A673 (cell line): ENCODE measurements at places on chromosomes 3 and 15. TPM values are rescaled to one million over a fixed set of nuclear protein-coding genes. Genes with fewer than 3 reads are reported as not detected.
A peak's percentile ranks its signal among the peaks of the same experiment; 100 is the strongest.

GRCh38 chr3:188139466-188139865 is 14.5 kb upstream of the LPP start:
- no peak for DNase-seq

- peak; percentile 90 for DNase-seq
Measured at GRCh38 chr15:60390871-60391501, 6.8 kb downstream of the ANXA2 start.

- no peak for DNase-seq
Measured at GRCh38 chr15:60005352-60006202, 1.5 kb downstream of the FOXB1 start.

DNA sequence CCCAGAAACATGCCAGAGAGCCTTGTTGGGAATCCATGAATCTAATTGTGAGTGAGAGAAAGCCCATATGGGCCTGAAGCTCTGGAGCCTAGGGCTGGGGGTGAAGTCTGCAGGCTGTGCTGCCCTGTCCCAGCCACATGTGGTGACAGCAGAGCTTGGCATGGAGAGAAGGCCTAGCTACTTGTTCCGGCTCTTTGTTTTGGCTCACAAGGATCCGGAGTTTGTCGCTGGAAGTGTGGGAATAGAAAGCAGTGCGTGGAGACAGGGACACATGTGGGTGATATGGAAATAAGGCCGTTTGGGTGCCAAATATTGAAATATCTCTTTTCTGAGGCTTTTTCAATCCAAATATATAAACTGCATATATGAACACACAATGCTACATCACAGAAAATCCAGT is 78.2 kb downstream of the CLSTN2 start:
- DNase-seq = no peak

GRCh38 chr15:68326711-68327354 is 49.3 kb downstream of the FEM1B start:
- peak; percentile 14 for DNase-seq

GRCh38 chr3:169497567-169498257 is 165.8 kb downstream of the MECOM start:
- DNase-seq = no peak

GRCh38 chr15:52308446-52309153 is 13.0 kb upstream of the MYO5C start:
- no peak for DNase-seq

DNA sequence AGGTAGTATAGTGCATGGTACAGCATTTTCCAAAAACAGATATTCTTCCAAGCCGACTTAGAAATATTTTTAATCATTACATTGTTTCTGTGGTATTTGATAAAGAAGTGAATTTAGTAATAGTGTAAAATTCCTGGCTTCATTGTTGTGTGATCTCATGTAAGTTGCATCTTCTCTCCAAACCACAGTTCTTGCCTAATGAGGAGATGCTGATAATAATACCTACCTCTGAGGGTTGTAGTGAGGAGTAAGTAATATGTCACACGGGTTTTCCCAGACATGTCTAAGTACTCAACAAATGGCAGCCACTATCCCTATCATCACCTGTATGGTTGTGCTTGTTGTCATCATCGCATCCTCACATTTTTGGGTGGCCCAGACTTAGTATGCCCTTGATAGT is 167.3 kb downstream of the SLCO3A1 start:
- no peak for DNase-seq

GRCh38 chr3:157139938-157140534 is 19.9 kb downstream of the CCNL1 start:
- no peak for DNase-seq

DNA sequence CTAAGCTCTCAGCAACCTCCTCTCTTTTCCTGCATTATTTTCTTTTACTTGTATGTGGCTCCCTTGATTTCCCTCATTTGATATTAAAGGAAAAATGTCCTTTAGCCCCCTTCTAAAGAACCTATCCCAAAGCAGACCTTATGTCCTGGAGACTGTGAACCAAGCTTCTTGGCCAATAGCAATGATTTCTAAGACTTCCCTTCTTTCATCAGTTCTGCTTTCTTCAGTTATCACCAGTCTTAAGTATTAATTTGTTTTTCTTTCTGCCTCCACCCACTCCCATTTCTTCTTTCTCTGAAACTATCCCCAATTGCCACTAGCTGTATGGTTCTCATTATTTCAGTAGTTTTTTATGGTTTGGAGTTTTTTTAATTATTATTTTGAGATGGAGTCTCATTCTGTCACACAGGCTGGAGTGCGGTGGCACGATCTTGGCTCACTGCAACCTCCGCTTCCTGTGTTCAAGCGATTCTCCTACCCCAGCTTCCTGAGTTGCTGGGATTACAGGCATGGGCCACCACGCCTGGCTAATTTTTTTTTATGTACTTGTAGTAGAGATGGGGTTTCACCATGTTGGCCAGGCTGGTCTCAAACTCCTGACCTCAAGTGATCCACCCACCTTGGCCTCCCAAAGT is 12.1 kb downstream of the TMOD3 start:
- DNase-seq = peak; percentile 45

DNA sequence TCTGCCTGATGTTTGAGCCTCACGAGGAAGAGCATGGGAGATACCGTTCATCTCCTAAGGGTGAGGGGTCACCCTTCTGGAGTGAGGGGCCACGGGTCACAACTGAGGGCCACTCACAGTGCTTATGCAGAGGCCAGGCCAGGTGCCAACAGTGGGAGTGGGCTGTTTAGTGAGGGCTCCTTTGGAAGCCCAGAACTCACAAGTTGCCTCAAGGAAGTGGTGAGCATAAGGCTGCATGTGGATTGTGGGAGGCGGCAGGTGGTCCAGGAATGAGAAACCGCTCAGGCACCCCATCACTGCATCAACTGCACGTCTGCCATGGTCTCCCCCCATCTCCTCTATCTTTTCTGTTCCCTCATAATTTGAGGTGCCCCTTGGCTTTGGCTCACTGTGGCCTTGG is 26.5 kb downstream of the SPSB4 start:
- DNase-seq = no peak

DNA sequence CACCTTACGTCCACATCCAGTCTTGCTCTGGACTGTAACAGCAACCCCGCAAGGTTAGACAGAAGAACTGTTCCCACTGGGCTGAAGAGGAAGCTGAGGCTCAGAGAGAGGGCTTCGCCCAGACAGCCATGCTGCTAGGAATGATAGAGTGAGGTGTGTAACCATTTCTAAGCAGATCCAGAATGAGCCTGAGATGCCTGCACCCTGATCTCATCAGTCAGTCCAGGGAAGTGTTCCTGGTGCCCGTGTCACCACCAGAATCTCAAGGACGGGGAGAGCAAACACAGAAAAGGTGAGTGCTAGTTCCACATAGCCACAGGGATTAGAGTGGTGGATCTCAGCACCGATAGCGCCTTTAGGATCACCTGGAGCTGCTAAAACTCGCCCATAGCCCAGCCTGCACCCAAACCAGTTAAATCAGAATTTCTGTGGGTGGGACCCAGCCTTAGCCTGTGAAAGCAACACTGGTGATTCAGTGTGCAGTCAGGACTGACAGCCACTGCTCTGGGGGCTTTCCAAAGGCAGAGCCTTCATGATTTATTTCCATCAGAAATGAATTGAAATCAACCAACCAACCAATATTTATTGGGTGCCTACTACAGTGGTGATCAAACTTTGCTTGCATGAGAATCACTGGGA is 12.3 kb downstream of the ISLR start:
- DNase-seq = no peak

DNA sequence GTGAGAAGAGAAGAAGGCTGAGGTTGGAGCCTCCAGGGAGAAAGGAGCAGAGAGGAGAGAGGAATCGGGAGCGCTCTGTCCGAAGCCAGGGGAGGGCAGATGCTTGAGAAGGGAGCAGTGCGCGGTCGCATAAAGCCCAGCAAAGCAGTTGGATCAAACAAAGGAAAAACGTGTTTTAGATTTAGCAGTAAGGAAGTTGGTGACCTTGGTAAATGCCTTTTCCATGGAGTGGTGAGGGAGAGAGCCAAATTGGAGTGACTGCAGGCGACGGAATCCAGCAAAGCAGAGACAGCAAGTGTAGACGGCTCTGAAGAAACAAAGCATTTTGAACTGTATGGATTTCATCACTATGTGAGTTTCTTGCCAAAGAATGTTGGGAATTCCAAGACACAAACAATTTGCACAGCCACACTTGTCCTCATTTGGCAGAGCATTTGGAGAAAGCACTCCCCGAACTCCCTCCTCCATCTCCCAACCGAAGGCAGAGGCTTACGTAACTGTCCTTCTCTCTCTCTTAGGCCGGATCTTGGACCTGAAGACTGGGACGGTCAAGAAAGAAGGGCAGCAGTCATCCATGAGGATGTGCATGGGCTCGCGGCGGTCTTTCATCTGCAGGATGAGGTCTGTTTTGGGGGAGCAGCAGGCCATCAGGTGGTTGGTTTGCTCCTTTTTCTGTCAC is 103.6 kb downstream of the ARNT2 start:
- no peak for DNase-seq

- no peak for DNase-seq
Measured at GRCh38 chr3:36298188-36298587, 82.1 kb upstream of the STAC start.

DNA sequence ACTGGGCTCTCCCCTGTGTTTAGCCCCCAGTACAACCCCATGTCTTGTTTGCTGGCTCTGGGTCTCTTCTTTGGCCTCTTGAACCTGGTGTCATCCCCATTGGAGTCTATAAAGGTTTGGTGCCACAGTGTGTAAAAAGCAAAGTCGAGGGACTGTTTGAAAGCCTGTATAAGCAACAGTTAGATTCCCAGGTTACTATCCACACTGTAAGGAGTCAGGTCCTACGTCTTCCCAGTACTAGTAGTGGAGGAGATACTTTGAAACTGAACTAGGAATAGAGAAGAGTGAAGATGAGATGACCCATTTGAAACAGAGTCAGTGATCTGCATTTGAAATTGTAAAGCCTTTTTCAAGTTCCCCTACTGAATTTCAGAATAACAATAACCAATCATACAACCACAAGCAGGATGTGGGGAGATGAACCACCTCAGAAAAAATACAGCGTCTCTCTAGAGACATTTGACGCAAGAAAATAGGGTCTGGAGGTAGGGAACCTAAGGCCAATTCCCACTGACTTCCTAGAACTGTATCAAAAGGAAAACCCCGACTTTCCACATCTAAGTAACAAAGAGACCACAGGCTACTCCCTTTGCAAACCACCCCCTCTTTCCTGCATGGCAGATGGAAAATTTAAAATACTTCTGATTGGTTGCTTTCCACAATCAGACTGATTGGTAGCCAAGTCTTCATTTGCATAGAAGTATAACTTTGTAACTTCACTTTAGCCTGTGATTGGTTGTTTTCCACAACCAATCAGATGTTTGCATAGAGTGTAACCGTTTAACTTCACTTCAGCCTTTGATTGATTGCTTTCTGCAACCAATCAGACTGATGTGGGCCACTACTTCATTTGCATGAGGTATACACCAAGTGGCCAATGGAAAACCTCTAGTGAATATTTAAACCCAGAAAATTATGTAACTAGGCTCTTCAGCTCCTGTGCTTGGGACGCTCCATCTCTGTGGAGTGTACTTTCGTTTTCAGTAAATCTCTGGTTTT is 49.9 kb upstream of the NEDD4 start:
- peak; percentile 10 for DNase-seq

DNA sequence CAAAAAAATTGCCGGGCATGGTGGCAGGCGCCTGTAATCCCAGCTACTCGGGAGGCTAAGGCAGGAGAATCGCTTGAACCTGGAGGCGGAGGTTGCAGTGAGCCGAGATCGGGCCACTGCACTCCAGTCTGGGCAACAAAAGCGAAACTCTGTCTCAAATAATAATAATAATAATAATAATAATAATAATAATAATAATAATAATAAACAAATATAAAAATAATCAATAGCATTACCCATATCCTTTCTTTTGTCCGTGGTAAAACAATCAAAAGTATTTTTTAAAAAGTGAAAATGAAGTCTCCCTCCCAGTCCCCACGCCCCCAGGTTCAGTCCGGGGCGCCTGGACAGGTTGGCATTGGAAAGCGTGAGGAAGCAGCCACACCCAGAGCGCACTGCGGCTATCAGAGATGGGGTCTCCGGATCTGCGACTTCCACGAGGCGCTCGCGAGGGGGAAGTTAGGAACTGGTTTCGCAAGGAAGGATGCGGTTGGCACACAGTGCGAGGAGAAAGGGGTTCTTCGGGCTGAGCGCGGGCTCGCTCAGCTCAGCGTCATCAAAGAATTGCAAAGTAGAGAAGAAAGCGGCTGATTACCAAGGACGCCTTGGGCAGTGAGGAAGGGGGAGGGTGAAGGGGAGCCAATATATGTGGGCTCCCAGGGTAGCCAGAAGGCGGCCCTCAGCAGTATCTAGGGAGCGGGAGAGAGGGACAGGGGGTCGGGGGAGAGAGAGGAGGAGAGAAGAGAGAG is 69.5 kb upstream of the EPHB3 start:
- DNase-seq = no peak

GRCh38 chr3:191397771-191398170 is 63.2 kb upstream of the PYDC2 start:
- DNase-seq = no peak

- no peak for DNase-seq
Measured at GRCh38 chr3:53845881-53846133, 412 bp downstream of the CHDH start.

DNA sequence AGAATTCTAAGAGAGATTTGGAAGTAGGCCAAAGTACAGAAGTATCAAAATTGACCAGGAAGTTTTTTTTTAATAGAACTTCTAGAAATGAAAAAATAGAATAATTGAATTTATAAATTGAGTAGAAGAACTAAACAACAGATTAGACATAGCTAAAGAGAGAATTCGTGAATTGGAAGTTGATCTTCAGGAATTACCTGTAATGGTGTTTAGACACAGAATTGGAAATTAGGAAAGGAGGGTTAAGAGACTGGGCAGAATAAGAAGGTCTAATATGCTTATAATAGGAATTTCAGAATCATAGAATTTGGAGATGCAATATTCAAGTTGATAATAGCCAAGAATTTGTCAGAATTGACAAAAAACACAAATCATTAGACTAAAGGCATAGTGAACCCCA is 16.2 kb downstream of the ACVR2B start:
- no peak for DNase-seq

GRCh38 chr3:35965908-35966307 is 326.6 kb downstream of the ARPP21 start:
- peak; percentile 72 for DNase-seq

DNA sequence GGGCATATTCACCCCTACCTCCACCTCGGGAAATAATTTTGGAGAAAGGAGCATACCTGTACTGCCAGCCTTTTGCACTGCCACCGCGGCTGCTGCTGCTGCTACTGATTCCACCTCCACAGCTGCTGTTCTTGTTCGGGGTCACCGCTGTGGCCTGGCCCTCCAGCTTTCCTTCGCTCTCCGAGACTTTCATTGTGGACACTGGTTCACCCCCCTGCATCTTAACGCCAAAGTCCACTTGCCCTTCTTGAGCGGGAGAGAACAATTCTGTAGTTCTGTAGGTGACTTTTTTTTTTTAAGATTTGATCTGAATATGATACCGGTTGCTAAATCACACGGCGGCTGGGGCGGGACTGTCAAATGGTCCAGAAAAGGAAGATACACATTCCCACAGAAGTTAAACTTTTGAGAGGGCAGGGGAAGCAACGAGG is 701 bp downstream of the OSBPL11 start:
- no peak for DNase-seq

- DNase-seq = no peak
Measured at GRCh38 chr3:34073111-34073510, 274.7 kb downstream of the PDCD6IP start.

- DNase-seq = no peak
Measured at GRCh38 chr3:140081887-140082286, 146.9 kb downstream of the CLSTN2 start.

Gene GHRL
- 1.0 and 2.0 TPM in 2 replicates for total RNA-seq

Gene CLDN18
- not detected in 2 replicates for total RNA-seq

Gene OR5K2
- not detected in 2 replicates for total RNA-seq

Gene PYGO1
- 5.7 and 6.8 TPM in 2 replicates for total RNA-seq

Gene CD96
- not detected in 2 replicates for total RNA-seq

Gene TRPM1
- not detected in 2 replicates for total RNA-seq

Gene IQCB1
- 44.0 and 49.5 TPM in 2 replicates for total RNA-seq

Gene ZPLD1
- 0.17 TPM in 1 of 2 replicates, not detected in the other for total RNA-seq
